ENCODE measurements at places on chromosomes 2 and 18.

GRCh38 chr18:63157293-63158011 is 162.1 kb downstream of the BCL2 start:
- no peak for DNase-seq

DNA sequence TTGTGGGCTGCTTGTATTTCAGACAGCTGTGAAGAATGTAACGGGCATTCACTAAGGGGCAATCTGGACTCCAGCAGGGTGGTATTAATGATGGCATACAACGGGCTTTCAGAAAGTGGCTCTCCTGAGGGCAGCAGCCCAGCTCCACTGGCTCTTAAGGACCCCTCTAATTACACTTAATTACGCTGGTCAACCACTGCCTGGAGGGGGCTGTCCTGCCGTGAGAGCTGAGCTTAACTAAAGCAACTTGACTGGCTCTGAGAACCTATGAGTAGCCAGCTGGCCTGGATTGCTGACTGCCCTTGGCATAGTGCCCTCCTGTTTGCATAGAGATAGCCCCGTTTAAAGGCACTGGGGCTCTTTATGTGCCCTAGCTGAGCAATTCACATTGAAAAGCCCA is 3.8 kb downstream of the LIPG start:
- no peak for DNase-seq

DNA sequence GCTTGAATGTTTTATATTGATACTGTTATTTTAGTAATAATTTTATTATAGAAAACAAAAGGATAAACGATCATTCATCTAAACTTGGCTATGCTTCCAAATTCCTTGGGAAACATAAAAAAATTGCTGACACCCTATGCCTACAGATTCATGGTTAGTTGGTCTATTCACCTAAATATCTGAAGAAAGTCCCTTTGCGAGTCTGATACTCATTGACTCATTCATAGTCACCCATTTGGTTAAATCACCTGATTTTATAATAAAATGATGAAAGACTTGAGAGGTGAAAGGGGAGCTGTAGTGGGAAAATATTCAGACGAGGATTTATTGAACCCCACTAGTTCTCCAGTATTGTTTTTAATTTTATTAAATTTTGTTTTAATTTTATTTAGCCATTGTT is 112.0 kb downstream of the PTPN4 start:
- DNase-seq: no peak

GRCh38 chr2:109563980-109564550 is 49.7 kb downstream of the SEPTIN10 start:
- DNase-seq: no peak

GRCh38 chr2:165401285-165401852 is 68.1 kb upstream of the CSRNP3 start:
- DNase-seq: peak; percentile 57

DNA sequence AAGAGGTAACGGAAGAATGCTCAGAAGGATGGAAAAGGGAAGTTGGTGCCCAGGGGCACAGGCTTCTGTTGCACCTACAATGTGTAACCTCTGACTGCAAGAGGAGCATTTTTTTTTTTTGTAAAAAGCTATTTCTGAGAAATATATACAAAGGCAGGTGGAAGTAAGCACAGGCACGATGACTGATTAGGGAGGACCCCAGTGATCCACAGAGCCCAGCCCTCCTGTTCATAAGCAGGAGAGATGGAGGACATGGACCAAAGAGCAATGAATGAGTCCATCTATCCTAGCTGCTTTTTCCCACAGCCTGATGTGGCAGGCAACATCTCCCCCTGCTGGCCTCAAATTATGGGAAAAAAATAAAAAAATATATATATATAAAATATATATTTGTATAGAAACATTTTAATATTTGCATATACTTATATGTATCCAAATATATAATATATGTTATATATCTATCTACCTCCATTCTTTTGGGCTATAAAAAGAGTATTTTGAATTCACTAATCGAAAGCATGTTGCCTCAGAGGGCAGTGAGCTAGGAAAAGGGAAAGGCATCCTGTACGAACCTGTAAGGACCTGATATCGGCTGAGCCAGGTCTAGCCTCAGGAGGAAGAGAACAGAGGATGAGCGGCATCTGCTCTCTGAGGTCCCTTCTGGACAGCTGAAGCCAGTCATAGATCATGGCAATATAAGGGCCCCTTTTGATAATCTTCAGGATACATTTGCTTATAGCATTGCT is 166.0 kb upstream of the STK17B start:
- DNase-seq: no peak

DNA sequence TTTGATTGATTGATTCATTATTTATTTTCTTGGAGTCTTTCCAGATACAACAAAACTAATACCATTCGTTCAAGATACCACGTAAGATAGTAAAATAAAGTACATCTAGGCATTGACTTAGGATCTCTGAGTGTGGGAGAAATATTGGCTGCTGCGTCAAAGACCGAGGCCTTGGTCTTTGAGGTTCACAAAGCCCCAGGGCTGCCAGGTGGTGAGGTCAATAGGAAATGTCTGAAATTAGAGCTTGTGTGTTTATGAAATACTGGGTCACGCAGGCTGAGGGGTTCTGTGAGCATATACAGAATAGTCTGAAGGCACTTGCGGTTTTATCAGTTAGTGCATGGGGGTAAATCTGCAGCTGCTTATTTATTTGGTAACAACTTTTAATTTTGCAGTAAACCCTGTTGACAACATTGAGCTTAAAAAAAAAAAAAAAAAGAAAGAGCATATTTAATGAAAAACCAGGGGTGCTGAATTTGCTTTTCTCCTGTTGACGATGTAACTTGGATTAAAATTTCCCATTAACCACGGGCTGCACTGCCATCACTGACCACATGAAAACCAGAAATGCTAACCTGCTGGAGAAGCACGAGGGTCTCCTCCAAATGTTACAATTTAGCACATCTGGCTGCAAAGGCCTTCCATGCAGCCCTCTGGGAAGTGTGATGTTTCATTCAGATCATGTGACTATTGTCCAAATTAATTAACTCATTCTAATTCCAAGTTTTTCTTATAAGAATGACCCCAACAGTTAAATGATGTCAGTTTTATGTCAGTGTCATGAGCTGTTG is 27.1 kb upstream of the SERPINB12 start:
- DNase-seq: no peak

GRCh38 chr2:168156661-168157060 is 90.7 kb downstream of the STK39 start:
- DNase-seq: no peak

- DNase-seq: no peak
Measured at GRCh38 chr2:196314780-196315179, 143.4 kb upstream of the STK17B start.

DNA sequence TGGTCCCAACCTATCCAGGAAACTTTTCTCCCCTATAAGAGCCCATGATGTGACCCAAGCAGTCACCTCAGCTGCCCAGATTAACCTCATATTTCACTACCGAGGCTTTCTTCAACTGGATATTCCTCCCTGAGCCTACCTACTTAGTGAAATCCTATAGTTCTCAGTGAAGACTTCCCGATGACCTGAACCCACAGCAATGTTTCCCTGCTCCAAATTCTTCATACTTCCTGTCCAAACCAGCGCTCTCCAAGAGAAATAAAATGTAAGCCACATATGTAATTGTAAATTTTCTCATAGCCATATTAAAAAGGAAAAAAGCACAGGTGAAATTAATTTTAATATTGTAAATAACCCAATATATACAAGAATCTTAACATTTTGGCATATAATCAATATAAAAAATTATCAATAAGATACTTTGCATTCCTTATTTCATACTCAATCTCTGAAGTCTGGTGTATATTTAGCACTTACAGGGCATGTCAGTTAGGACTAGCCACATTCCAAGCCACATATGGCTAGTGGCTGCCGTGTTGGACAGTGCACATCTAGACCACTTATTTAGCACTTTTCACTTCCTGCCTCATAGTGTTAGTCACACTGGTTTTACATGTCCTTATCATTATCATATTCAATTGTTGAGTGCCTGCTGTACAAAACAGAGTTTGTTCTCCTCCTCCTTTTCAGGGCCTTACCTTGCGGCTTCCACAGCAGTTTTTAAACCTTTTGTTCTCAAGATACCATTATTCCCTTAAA is 1.9 kb upstream of the STAT4 start:
- DNase-seq: peak; percentile 76

DNA sequence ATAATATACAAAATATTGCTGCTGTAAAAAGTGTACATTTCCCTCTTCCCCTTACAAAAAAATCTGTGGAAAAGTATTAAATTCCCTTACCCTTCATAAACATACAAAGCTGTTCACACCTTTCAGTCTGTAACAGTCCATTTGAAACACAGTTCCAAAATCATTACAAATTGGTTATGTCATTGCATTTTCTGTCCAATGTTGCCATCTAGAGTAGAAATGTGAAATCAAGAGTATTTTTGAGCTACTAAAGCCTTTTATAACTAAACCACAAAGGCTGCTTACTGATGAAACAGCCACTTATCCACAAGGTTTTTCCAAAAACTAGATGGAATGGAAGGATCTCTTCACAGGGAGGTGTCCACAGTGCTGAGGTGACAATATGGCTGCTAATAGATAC is 72.5 kb downstream of the SS18 start:
- no peak for DNase-seq

DNA sequence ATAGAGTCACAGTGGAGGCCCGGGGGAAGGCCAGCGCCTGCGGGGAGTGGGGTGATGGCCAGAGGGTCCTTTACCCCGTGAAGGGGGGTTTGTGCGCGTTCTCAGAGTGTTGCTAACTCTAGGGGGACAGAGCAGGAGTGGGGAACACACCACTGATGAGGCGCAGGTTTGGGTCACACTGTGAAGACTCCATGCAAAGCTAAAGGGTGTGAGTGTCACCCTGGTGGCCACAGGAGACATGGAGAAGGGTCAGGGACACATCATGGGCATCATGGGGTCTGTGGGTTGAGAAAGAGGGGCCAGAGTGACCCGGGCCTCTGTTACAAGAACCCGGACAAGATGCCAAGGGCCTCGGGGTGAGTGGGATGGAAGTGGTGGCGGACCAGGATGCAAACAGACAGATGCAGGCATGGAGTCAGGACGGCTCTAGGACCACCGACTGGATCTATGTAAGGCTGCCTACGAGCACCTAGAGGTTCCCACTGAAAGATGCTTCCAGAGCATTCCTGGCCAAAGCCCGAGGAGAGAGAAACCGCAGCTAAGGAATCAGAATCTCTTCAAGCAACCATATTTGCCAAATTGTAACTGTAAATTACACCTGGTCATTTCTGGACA is 84.3 kb downstream of the PXDN start:
- no peak for DNase-seq

GRCh38 chr2:126886211-126886915 is 12.3 kb upstream of the TEX51 start:
- no peak for DNase-seq

- no peak for DNase-seq
Measured at GRCh38 chr18:74429096-74429495, 28.0 kb downstream of the DIPK1C start.

- no peak for DNase-seq
Measured at GRCh38 chr2:6952101-6952500, 34.9 kb downstream of the RNF144A start.

DNA sequence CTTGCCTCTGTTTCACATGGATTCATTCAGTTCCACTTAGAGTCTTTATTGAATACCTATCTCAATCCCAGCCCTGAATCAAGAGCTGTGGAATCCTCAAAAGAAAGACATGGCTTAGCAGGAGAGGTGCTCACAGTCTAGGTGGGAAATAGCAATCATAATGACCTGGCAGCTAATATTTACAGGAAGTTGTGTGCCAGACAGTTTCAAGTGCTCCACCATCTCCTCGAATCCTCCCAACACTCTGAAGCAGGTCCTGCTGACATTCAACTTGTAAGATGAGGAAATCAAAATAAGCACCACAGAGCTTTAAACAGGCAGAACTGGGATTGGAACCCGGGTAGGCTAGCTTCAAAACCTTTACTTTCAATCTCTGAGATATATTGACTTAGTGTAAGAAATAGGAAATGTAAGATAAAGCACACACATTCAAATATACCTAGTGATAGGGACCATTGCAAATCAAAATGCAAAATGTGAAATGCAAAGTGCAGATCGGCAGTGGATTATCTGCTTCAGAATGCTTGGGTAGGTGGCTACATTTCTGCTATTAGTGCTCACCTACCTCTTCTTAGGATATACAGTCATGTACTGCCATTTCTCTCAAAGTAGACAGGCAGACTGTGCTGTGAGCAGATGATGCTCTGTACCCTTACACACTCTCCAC is 182.0 kb downstream of the PRKCE start:
- no peak for DNase-seq

- DNase-seq: no peak
Measured at GRCh38 chr2:186739739-186740138, 45.9 kb downstream of the FAM171B start.

- DNase-seq: no peak
Measured at GRCh38 chr2:96587843-96588242, 50.3 kb downstream of the KANSL3 start.

DNA sequence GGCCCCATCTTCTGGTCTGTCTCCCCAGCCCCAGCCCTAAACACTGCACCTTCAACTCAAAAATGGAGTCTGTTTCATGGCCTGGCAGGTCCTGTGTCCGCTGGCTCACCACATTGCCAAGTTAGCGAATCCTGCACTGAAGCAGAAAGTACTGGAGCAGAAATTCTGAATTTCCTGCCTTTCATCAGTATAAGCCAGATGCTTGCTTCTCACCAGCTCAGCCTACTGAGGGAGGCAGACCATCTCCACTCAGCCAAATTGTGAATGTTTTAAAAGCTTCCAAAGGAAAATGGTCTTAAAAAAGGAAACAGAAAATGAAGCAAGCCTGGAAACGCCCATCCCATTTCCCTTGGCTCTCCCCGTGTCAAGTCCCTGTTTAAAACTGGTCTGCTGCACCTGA is 157.8 kb downstream of the C1D start:
- DNase-seq: no peak

- DNase-seq: no peak
Measured at GRCh38 chr2:58479535-58480140, 238.5 kb upstream of the FANCL start.

Data from non-pigmented ciliary epithelial cell (primary cell).